ENCODE measurements at places on chromosomes 12 and 14.

DNA sequence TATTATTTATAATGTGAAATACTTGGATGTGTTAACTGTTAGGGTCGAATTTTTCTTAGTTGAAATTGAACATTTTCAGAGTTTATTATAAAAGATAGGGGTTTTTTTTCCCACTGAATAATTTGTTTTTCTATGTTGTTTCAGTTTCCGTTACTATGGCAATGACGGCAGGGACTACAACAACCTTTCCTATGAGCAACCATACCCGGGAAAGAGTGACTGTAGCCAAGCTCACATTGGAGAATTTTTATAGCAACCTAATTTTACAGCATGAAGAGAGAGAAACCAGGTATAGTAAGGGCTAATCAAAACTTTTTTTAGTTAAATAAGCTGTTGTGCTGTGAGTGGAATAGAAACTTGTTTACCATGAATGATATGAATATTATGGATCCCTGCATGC, 35.1 kb upstream of the BMAL2 start:
- no peak for DNase-seq

DNA sequence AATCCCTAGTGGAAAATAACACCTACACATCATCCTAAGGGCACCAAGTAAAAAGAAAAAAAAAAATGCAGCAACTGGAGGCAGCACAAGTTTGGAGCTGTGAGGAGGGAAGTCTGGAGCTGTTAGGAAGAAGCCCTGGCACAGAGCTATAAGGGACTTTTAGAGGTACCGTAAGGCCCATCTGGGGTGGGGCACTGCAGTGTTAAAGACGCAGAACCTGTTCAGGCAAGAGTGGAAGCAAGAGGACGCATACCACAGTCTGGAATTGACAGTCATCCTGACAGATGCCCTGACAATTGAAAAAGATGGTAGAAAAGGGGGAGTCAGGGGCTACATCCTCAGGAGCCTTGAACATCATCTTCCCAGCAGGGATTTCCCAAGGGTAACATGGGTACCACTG, 195.9 kb upstream of the PLEKHG7 start:
- no peak for DNase-seq

GRCh38 chr14:83004456-83005006, 1470.9 kb upstream of the SEL1L start:
- no peak for DNase-seq

DNA sequence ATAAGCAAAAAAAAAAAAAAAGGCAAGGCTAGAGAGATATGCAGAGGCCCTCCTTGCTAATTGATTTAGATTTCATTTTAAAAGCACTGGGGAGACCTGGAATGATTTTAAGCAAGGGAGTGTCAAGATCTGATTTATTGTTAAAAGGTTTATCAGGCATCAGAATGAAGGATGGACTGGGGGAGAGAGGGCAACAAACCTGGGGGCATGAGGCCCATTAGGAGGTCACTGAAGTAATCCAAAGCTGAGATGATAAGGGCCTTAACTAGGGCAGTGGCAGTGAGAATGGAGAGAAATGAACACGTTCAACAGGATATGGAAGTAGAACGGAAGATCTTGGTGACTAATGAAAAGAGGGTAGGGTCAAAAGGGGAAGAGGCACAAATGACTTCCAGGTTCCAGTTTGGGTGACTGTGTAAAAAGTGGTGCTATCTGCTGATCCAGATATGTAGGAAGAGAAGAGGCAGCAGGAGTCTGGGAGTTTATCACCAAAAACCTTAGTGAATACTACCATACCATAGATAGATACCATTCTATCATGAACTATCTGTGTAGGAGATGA, 24.0 kb downstream of the KITLG start:
- no peak for DNase-seq

DNA sequence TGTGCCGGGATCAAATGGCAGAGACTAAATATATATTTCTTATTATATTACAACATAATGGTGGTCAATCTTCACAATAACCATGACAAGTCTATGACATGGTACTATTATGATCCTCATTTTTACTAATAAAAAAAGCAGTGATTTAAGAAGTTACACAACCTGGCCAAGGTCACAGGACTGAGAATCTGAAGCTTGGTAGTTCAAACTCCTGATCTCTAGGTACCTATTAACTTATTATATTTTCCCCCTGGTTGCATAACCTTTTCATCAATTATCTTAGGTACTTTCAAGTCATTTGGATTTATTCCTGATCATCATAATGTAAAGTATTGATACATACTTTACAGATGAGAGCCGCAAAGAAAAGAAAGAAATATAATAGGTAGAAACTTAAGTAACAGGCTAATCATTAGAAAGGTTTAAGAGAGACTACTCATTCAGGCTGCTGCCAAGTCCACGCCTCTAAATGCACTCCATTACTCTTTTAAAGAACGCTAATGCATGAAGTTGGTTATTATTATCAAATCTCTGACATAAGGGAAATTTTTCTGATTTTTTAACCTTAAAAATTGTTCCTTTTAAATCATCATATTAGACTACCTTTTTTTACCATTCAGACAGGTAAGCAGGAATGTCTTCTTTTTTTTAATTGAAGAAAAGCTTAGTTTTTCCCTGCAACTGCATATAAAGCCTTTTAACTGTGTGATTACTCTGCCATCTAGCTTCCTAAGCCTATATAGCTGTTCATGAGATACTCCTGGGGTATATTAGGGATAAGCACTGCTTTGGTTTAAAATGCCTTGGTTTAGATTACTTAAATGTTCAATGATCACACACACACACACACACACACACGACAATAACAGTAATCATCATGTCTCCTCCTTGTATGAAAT, 35.6 kb downstream of the RPS29 start:
- no peak for DNase-seq

DNA sequence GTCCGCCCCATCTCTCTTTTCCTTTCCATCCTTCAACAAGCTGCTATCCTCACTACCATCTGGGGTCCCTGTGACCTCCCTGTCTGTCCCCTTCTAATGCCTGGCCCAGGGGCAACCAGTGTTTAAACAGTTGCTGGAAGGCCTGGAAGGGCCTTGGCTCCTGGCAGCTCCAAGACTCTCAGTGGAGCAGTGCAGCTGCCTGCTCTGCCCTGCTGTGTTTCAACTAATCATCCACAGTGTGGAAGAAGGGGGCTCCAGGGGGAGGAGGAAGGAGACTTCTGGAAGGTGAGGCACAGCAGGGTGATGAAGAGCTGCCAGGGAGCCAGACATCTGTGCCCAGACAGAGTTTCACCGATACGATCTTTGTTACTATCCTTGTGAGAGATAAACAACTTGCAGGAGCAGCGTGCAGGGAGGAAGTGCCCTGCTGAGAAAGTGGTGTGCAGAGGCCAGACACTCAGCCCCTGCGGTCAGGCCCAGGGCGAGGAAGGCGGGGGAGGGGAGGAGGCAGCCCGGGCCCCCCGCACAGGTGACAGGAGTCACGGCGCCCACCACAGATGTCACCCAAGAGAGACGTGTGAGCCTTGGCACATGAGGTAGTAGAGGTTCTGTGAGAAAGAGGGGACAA, 1061.8 kb downstream of the BCL11B start:
- DNase-seq: no peak

DNA sequence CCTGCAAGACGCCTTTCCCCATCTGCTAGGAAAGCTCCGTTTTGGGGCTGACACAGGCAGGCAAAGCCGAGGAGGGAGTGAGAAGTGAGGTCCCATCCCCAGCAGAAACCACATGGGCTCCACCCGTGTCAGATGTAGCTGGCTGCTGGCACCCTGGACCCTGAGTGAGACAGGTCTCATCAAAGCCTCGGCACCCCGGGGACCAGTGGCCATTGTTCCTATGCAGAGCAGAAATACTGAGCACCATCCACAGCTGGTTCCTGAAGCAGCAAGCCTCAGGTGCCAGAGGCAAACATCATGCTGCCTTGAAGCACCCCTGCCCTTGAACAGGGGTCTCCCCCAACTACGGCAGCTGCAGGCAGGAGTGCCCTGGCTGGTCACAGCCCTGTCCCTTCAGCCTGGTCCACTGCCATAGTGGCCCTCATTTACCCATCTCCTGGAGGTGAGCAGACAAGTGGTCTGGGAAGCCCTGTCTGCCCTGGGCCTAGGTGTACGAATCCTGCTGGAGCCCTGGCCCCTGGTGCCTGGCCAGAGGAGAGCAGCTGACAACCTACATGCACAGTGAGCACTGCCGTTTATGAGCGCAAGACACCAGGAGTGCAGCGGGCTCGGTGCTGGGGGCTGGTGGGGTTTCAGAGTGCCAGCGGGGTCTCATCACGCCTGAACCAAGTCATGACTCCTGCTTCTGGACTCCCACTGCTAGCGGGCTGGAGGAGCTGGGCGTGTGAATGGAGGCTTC, 289.8 kb upstream of the RTL1 start:
- no peak for DNase-seq

- no peak for DNase-seq
These were observed 94.5 kb downstream of the NTS start for GRCh38 chr12:85968606-85969005.

DNA sequence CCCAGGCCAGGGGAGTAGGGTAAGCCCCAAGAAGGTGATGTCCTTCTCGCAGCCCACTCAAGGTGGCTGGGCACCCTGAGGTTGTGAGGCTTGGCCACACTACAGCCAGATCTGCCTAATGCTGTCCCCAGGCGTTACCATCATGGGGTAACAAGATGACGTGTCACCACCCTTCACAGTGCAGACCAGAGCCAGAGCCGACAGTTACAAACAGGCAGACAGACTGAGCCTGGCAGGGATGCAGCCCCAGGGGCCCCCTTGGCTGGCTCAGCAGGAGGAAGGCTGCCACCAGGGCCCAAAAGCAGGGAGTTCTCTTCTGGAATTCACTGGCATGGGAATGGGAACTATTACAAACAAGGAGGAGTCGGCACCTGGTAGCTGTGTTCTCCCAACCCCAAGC, 302.7 kb upstream of the NOS1 start:
- no peak for DNase-seq

GRCh38 chr14:102086709-102086971, 204 bp downstream of the HSP90AA1 start:
- no peak for DNase-seq

GRCh38 chr14:105172476-105172875, 3.9 kb upstream of the JAG2 start:
- no peak for DNase-seq

DNA sequence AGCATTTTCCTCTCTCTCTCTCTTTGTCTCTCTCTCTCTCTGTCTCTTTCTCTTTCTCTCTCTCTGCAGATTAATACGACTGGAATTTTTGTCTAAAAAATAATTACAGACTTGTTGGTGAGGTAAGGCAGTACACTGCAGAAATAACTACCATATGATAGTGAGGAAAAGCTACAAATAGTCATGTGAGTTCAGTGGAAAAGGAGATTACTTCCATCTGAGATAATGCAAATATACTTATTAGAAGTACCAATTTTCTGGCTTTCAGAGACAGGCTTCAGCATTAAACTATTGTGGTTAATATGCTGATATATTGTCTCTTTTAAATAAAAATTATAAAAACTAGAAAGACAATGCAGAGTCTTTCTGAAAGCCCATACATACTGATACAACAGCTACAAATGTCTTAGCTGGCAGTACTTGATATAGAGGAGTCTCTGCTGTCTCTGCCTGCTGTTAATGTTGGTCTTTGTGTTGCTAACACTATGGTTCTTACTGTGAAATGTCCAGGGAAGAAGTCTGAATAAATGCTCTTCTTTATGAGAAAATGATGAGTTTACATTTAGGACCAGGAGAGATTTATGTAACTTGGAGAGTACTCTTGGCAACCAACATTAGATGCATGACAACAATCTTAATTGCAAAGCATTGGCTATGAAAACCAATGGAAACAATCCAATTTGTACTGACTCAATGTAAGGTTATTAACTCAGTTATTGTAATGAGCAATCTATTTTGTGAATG, 167.0 kb downstream of the LRFN5 start:
- no peak for DNase-seq

DNA sequence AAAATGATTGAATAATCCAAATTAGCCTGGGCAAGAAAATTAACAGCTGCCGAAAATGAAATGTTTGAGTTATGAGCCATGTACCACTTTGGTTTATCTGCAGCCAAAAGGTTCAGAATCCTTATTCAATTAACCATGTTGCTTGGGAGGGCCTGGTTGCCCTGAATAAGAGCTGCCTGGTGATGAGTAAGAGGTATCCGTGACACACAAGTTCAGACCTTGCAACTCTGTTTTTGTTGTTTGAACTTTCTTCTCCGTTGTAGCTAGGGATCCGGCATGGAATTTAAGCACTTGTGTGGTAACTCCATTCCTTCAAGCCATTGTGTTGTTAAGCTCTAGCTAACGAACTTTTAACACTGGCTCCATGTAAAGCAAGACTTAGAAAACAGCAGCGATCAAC, 35.7 kb downstream of the FOXA1 start:
- DNase-seq: no peak

DNA sequence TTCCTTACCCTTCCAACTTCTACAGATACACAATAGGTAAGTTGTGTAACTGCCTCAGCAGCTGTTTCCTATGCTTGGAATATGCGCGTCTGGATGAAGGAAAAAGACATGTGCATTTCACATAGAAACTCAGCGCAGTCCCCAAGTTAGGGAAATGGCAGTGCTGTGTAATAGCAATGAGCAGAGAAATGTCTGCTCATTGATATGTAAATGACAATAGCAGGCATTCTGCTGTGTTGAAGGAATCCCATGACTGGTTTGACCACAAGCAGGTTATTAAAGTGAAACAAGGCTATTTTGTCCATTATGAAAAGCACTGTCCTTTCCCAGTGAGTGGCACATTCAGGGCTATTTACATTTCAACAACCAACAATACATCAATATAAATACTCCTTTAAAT, 106.6 kb downstream of the BTG1 start:
- no peak for DNase-seq

GRCh38 chr14:85948153-85948552, 418.2 kb downstream of the FLRT2 start:
- no peak for DNase-seq

DNA sequence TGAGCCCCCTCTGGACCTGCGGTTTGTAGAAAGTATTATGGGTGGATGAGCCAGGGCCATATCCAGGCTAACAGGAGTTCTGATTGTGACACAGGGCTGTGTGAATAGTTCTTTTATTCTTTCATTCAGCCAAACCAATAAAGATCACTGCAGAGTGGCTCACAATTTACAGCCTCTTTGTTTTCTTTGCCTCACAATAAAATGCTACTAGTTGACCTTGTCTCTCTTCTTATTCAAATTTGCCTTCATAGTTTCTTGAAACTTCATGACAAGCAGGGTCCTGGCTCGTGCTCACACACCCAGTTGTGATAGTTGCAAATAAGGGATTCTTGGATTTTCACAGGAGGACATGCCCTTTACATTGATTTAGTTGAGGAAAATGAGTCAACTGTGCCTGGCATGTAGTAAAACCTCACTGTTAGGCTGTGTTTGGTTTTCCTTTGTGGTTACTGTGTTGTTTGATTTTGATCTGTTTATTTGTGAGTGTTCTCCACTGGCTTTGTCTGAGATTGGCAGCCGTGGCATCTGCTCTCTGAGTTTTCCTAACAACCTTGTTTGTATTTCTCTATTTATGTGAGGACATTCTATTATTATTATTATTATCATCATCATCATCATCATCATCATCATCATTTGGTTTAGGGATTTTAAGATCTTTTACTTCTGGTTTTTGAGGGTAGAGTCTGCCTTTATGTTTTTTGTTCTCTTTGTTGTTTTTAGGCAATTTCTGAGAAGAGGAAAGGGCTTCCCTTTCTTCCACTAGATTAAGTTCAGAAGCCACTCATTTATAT, 2.7 kb upstream of the KRT6B start:
- no peak for DNase-seq

- DNase-seq: no peak
These were observed 22.8 kb downstream of the CPM start for GRCh38 chr12:68910128-68910527.

- peak; percentile 81 for DNase-seq
These were observed 13.2 kb upstream of the KLRF1 start for GRCh38 chr12:9813821-9814798.

Data from stimulated activated naive B cell treated with anti-CD40 and anti-IgM and Interleukin-4, amounts not matched to agents 10 μg/mL and 1 μg/mL and 100 μg/mL, for 72 hours (primary cell).